NAMALWA (cell line): ENCODE measurements at places on chromosomes 5 and 9.

- no peak for DNase-seq
Measured at GRCh38 chr9:4196376-4196775, 103.5 kb downstream of the GLIS3 start.

GRCh38 chr9:94806307-94806893, 79.9 kb downstream of the AOPEP start:
- no peak for DNase-seq

GRCh38 chr9:35748858-35749514, at the start of the genes GBA2 and RGP1:
Gene GBA2, minus strand, starts transcription at chr9:35749228. Its CDS starts 524 bp downstream, at chr9:35748704.
Gene RGP1, plus strand, starts transcription at chr9:35749287. Its CDS starts 469 bp downstream, at chr9:35749756.
- DNase-seq = peak; percentile 79

GRCh38 chr5:143016777-143017516, 246.8 kb downstream of the ARHGAP26 start:
- DNase-seq = peak; percentile 74

DNA sequence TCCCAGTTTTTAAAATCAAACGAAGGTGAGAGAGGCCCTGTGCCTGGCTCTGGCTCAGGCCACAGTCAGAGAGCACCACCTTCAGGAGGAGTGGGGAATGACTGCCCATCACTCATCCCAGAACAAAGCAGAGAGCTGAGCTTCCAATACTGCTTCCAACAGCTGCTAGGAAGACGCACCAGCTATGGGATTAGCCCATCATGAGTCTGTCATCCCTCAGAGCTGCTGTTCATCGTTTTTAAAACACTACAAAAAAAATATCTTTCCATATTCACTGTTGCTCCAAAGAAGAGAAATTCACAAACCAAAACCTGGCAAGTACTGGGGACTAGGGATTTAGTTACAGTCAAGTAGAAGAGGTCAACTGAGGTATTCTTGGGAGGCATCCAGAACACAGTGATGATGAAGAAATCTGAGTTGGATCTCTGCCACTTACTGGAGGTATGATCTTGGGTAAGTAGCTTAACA, 102.4 kb downstream of the CDK5RAP2 start:
- peak; percentile 43 for DNase-seq

- no peak for DNase-seq
Measured at GRCh38 chr9:84921175-84921574, 251.6 kb downstream of the NTRK2 start.

DNA sequence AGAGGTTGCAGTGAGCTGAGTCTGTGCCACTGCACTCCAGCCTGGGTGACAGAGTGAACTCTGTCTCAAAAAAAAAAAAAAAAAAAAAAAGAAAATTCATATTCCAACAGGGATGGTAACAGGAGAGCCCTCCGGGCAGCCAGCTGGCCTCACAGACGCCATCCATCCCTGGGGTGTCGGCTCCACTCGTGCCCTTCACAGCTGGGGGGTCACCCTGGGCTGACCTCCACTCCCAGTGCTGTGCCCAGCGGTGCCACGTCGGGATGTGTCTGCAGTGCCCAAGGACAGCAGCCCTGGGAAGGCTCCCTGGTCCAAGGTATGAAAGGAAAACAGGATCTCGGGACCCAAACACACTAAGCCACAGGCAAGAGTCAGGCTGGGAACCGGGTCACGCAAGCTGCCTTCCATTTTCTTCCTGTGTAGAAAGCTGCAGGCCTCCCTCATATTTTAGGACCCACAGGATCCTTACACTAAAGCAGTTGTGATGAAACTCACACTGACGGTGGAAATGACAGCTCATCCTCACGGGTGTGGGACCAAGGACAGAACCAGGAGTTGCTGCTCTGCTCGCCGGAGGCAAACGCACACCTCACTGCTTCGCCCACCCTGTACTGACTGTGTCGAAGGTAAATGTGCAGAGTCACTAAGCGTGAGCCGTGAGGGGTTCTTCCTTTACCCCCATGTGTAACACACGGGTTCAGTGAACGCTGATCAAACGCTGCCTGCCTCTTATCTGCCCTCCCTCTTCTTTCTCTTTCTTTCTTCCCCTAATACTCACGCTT, 5.3 kb downstream of the SLC12A7 start:
- no peak for DNase-seq

DNA sequence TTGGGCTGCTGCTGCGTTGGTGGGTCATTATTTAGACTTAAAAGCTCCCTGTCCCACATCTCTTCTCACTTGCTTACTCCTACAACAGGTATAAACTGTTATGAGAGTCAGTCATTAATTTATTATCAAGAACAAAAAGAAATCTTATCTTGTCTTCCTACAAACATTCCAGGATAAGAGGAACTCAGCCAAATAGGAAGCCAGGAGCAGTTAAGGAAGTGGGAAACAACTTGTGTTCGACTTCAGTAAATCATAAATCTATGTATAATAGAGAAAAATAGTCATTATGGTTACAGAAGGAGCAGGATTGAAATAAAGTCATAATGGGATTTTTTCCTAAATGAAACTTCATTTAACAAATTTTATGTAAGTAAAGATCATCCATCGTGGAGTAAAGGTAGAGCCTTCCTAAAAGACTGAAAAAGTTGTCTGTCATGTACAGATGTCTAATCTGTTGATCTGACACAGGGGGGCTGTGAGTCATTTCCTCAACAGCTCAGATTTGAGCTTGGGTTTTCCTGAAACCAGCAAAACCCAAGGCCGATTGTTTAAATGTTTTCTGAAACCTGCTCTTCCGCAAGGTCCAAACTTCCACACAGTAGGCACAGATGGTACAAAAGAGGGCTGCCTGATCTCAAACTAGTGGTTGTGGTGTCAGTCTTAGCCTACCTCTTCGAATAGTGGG, 25.3 kb upstream of the LRRTM2 start:
- DNase-seq = no peak

- DNase-seq = no peak
Measured at GRCh38 chr5:103519550-103519949, 43.0 kb downstream of the NUDT12 start.

DNA sequence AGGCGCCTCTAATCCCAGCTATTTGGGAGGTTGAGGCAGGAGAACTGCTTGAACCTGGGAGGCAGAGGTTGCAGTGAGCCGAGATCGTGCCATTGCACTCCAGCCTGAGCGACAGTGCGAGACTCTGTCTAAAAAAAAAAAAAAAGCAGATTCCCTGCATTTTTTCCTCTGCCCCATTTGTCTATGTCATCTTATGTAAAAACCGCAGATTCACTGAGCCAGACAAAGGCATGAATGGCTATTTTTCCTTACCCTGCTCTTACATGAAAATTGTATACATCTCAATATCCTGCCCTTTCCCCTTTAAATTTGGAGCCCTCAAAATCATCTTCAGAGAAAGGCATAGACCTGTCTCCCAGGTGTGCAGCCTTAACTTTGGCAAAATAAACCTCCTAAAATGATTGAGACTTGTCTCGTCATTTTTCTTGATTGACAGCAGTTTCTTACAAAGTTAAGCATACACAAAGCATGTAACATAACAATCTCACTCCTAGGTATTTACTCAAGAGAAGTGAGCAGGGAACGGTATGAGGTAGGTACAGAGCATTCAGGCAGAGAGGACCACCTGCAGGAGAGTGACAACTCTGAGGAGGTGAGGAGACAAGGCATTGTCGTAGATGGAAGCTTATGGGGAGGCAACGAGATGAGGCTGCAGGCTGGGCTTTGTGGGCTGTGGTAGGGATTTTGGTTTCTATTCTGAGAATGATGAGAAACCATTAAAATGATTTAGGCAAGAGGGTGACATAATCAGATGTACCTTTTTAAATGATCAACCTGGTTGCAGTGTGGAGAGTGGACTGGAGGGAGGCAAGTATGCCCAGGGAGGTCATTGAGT, 65.7 kb upstream of the IL6ST start:
- no peak for DNase-seq

- no peak for DNase-seq
Measured at GRCh38 chr9:38178237-38178636, 109.2 kb upstream of the SHB start.

- DNase-seq = no peak
Measured at GRCh38 chr5:115413651-115414050, 117.2 kb upstream of the CCDC112 start.

DNA sequence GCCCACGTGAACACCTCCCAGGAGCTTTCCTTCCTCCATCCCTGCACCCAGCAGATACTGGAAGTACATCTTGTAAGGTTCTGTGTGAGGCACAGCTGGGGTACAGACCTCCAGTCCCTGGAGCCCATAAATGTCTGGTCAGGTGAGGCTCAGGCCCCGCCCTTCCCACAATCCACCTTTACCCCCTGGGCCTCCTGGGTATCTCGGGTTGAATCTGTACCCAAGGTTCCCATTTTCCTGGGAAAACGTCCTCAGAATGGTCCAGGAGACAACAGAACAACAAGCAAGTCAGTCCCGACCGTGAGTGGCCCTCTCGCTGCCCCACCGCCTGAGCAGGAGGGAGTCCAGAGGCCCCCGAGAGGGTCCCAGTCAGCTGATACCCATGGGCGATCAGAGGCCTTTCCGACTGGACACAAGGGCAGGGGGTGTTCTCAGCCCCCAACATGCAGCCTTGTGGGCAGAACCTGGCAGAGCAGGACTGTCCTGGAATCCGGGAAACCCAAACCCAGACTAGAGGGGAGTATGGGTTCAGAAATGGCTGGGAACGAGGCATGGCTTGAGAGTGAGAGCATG, 4.3 kb downstream of the SPATA31E1 start:
- DNase-seq = no peak
